ENCODE measurements at places on chromosomes 5 and 9.

GRCh38 chr5:7793895-7794294, 57.0 kb downstream of the CFAP90 start:
- no peak for DNase-seq

GRCh38 chr5:68071736-68072135, 143.8 kb upstream of the PIK3R1 start:
- no peak for DNase-seq

DNA sequence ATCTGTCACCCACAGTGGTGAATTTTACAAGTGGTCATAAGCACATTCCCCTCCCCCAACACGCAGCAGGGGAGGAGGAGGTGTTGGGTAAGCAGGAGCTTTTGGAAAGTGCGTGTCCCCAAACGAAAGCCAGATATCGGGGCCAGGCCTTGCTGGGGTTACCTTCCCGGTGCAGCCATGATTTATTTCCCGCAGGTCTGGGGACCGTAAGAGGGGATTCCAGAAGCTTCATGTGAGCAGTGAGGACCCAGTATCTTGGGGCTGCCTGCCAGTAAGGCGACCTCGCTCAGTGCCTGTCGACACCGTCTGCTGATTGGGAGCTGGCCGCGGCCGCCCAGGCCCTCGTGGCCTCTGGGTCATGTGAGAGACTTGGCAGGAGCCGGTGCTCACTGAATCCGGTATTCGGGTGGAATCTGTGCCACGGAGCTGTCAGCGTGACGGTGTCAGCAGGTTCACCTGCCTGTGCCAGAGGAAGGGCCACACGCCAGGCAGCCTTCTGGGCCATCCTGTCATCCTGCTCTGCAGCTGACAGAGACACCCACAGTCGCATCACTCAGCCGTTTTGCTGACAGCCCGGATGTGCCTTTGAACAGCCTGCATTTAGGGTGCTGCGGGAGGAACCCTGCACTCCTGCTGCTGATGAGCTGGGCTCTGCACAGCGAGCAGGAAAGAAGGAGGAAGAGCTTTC, 37.3 kb downstream of the SEC61B start:
- DNase-seq: peak; percentile 63

GRCh38 chr9:94654165-94654894, 15.0 kb upstream of the FBP1 start:
- DNase-seq: no peak

- DNase-seq: no peak
These were observed 101.8 kb downstream of the ESM1 start for GRCh38 chr5:54883374-54884194.

DNA sequence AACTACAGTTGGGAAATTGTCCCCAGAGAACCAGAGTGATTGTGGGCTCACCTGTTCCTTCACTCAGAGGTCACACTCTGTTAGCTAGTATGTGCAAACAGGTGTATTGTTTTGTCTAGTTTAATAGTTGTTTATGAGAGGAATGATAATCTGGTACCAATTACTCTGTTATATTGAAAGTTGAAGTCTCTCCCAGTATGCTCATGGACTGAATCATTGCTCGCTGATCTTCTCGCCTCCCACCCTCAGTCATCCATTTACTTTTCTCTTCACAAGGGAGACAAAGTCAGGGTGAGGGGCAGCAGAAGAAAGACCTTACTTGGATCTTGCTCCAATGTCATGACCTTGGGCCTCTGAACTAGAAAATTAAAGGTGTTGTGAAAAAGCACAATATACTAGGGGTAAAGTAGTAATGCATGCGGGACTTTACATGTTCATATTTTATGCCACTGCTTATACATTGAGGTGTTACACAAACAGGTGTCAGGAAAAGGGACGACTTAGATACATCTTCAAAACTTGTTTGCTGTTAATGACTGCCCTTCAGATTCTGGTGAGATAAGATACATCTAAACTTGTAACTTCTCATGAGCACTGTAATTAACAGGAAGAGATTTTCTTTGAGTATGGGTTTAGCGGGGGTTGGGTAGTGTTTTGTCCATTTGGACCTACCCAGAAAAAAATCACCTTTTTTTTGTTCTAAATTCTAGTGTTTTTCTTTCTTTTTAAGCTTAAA, 36.9 kb downstream of the LNPEP start:
- no peak for DNase-seq

- DNase-seq: no peak
These were observed 439 bp downstream of the SSBP2 start for GRCh38 chr5:81750308-81751008.
